ENCODE measurements at places on chromosomes 4 and X.

DNA sequence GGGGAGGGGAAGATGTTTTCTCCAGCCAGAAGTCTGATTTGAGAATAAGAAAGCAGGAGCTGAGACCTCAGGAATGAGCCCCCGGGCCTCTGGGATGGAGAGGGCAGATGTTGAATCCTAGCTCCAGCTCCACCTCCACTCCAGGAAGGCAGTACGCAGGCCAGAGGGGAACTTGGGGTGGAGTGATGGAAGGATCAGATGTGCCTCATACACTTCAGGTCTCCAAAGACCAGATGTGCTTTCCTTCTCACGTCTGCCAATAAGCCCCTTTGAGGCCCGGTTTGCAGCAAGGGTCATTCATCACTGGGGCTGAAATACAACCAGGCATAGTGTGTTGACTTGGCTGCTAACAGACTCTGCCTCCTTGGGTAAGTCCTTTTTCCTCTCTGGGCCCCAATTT is 28.1 kb downstream of the STARD8 start:
- H3K4me1 ChIP-seq: no peaks in the 10 kb centered on the region
- no peak for DNase-seq
- no peak overlapping the region for H3K4me3 ChIP-seq
- no peak overlapping the region for H3K27ac ChIP-seq

GRCh38 chr4:144851948-144852347 is 206.0 kb downstream of the HHIP start:
- H3K27me3 ChIP-seq: no peaks in the 10 kb centered on the region
- H3K27ac ChIP-seq: no peak overlapping the region
- no peak overlapping the region for H3K4me3 ChIP-seq
- no peaks in the 10 kb centered on the region for H3K4me1 ChIP-seq
- no peaks in the 10 kb centered on the region for H3K36me3 ChIP-seq

DNA sequence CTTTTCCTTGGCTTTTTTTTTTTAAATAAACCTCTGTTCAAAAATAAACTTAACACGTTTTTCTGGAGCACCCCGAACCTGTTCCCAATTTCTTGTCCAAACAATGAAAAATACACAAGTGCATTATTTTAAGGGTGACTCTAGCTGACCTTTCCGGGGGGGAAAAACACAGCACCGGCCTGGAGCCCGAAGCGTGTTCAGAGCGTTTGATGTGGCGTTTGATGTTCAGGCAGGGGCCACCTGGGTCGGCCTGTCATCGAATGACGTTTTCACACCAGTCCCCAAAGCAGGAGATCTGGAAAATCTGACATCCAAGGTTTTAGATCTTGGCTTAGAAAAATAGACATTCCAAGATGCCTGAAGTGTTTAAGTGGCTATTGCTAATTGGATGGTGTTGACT is 282.1 kb downstream of the SHOX start:
- H3K36me3 ChIP-seq: no peaks in the 10 kb centered on the region
- no peak overlapping the region for H3K4me3 ChIP-seq
- H3K27ac ChIP-seq: no peak overlapping the region
- H3K4me1 ChIP-seq: no peaks in the 10 kb centered on the region
- no peaks in the 10 kb centered on the region for H3K27me3 ChIP-seq

- no peak for DNase-seq
- H3K27ac ChIP-seq: no peak overlapping the region
- H3K4me1 ChIP-seq: no peaks in the 10 kb centered on the region
- H3K4me3 ChIP-seq: no peak overlapping the region
- H3K36me3 ChIP-seq: peaks cover 1% of the 10 kb centered on the region
- no peaks in the 10 kb centered on the region for H3K27me3 ChIP-seq
Measured at GRCh38 chr4:83599183-83599582, 63.3 kb downstream of the GPAT3 start.

GRCh38 chrX:150044556-150044955 is 106.3 kb upstream of the EOLA2 start:
- H3K27ac ChIP-seq: no peak overlapping the region
- H3K4me3 ChIP-seq: no peak overlapping the region
- no peaks in the 10 kb centered on the region for H3K36me3 ChIP-seq
- no peaks in the 10 kb centered on the region for H3K4me1 ChIP-seq

DNA sequence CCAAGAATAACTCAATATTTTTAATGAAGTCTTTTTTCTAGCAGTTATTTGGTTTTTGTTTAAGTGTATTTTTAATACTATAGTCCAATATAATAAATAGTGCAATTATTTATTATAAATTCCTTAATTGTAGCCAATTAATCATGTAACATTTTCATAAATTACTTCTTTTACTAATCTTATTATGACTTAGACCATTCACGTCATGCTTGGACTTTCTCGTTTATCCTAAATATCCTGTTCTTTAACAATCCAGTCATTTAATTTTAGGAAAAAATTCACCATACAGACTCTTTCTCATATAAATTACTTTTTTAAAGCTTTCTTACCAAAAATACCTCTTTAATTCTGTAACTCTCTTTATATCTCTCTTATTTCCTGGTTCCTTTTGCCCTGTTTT is 350.1 kb downstream of the AR start:
- H3K27ac ChIP-seq: no peak overlapping the region
- no peaks in the 10 kb centered on the region for H3K4me1 ChIP-seq
- H3K36me3 ChIP-seq: no peaks in the 10 kb centered on the region
- no peak for DNase-seq
- no peak overlapping the region for H3K4me3 ChIP-seq
- H3K27me3 ChIP-seq: no peaks in the 10 kb centered on the region

DNA sequence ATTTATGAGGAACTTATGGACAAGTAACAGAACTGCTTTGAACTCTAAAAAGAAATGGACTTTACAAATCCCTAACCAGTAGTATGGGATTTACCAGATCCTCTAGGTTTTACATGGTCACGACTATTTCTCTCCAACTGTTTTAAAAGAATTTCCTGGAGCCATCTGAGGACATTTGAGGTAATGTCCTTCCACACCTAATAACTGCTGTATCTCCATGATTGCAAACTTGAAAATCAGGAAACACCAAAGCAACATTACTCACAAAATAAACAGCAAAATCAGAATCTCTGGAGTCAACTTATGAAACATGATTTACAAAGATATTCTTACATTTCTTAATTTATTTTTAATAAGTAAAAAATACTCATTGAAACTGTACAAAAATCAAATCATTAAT is 58.0 kb downstream of the STAP1 start:
- no peaks in the 10 kb centered on the region for H3K4me1 ChIP-seq
- H3K4me3 ChIP-seq: no peak overlapping the region
- DNase-seq: no peak
- peaks cover 41% of the 10 kb centered on the region for H3K36me3 ChIP-seq
- no peaks in the 10 kb centered on the region for H3K27me3 ChIP-seq
- no peak overlapping the region for H3K27ac ChIP-seq

DNA sequence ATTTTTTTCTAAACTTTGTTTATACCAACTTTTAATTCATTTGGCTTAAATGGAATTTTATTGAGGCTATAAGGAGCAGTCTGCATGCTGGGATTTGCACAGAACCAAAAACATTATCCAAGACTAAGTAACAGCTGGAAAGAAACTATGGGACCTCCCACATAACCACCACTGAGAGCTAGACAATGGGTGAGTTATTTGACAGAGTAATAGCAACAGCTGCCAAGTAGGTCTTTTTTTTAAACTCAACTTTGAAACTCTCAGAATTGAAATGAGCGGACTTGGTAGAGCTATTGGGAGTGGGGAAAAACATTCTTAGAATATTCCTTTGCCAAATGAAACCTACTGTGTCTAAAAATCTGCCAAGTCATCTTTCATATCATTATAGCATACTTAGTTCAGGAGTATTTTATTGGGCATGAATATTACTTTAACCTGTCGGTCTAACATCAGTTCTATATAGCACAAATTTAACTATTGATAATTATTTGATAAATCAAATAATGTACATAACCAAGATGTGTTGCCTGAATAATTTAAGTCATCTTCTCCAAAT is 1428.0 kb downstream of the PCDH7 start:
- no peaks in the 10 kb centered on the region for H3K27me3 ChIP-seq
- H3K4me3 ChIP-seq: no peak overlapping the region
- no peaks in the 10 kb centered on the region for H3K36me3 ChIP-seq
- H3K4me1 ChIP-seq: no peaks in the 10 kb centered on the region
- H3K27ac ChIP-seq: no peak overlapping the region

DNA sequence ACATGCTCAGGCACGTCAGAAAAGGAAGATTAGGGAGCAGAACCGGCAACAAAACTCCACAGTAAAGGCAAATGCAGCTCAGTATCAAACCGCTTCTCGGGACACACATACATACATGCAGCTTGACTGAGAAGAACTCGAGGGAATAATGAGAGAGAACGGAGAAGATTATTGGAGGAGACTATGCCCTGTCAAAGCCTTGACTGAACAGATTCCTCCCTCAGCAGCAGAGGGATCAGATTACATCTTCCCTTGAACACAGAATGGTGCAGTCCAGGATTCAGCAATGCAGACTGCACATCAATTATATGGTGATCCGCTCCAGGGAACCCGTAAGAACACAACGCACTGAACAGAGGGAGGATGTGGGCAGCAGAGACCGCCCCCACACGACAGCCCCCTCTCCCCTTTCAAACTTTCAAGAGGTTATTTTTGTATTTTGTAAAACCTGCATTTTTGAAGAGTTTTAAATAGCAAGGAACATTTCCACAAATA is 183.2 kb downstream of the FBXW7 start:
- peaks cover 18% of the 10 kb centered on the region for H3K4me1 ChIP-seq
- H3K27me3 ChIP-seq: no peaks in the 10 kb centered on the region
- DNase-seq: peak; percentile 29
- H3K27ac ChIP-seq: peak overlapping the region; percentile 51
- no peaks in the 10 kb centered on the region for H3K36me3 ChIP-seq
